ENCODE measurements at places on chromosomes 16 and 17.

DNA sequence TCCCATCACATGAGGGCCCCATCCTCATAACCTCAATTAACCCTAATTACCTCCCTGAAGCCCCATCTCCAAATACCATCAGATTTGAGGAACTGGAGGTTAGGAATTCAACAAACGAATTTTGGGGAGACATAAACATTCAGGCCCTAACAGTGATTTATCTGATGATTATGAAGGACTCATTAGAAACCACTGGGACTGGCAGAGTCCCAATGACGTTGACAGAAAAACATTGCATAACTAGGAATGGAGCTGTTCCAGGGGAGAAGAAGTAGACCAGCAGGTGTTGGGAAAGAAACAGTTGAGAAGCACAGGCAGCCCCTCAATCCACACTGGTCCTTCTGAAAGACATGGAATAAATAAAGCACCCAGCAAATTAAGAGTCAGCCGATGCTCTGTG, 282.0 kb downstream of the MAP2K4 start:
- DNase-seq: no peak

GRCh38 chr16:60061396-60061795, 1327.3 kb upstream of the GOT2 start:
- no peak for DNase-seq

GRCh38 chr17:31740611-31741082, 118.4 kb downstream of the COPRS start:
- peak; percentile 80 for DNase-seq

- no peak for DNase-seq
These were observed 6.7 kb downstream of the HSPB9 start for GRCh38 chr17:42129109-42129837.

DNA sequence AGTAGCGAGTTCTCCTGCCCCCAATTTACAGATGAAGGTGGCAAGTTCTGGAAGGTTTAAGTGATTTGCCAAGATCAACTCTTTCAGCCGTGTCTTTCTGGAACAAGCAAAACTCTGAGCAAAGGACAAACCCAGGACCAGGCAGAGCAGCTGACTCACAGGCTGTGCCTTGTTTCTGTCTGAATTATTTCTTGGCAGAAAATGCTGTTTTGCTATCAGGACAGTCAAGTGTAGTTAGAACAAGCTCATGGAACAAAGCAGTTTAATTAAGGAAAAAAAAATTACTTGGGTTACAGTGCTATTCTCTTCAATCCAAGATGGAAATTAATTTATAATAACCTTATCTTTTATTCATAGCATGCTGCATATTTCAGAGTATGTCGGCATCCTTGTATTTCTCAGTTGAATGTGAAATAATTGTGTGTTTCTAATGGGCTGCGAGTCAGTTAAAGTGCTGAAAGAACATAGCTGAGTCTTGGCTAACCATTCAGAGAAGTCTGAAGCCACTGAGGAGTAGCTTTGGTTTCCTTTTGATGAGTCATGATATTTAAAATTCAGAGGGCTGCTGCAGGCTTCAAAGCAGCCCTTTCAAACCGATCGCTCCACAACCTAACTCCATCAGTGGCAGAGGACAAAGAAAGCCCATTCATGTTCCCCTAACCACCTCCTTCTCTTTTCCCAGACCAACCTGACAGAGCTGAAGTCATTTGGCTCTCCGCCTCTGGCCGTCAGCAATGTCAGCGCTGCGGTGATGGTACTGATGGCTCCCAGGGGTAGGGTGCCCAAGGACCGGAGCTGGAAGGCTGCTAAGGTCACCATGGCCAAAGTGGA, 143.7 kb downstream of the ZNF18 start:
- peak; percentile 13 for DNase-seq

DNA sequence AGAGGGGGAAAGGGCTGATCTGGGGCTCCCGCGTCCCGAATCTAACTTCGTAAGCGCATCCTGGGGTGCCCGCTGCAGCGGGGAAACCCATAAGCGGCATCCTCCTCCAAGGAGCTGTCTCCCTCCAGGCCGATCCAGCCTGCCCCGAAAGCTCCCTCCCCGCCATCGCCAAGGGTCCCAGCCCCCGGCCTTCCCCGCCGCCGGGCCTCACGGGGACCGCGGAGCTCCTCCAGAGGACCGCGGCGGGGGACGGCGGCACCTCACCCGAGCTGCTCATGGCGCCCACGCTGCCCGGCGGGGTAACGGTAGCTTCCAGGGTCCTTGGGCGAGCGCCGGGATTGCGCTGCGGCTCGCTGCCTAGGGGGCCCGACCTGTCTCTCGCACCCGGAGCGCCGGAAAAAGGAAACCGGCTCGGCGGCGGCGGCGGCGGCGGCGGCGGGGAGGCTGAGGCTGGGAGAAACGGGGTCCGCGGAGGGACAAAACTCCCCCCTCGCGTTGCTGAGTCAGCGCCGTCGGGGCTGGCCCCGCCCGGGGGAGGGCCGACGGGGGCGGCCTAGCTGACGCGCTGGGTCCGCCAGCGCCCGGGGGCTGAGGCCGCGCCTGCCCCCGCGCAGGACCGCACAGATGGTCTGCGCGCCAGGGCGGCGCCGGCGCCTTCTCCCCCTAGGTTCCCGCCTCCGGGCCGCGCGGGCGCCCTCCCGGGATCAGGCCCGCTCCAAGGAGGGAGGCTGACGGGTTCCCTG, at the start of gene BLMH:
Gene BLMH (minus strand): TSS at position 402 of the 743 bp plus-strand sequence. CDS start 125 bp downstream, at position 277.
- peak; percentile 59 for DNase-seq

GRCh38 chr17:35046740-35047283, 16.7 kb downstream of the RFFL start:
- peak; percentile 86 for DNase-seq

DNA sequence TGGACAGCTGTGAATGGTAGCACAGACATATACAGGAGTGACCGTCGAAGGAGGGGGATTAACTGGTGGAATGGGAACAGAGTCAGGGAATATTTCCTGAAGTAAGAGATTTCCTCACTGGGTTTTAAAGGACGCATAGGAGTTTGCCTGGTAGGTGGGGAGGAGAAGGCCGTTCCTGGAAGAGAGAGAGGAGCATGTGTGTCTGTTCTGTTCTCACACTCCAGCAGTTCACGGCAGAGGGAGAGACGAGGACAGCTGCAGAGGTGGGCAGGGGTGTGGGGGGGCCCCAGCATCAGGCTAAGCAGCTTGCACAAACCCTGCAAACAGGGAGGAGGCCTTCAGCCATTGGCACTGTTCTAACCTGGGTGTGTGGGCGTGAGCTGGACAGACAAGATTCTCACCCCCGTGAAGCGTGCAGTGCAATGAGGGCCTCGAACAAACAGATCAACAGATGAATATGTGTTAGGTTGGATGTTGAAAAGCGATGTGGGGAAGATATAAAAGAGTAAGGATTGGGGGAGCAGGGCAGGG, 85.3 kb upstream of the GSE1 start:
- no peak for DNase-seq

GRCh38 chr16:85187447-85187846, 75.2 kb upstream of the CIBAR2 start:
- DNase-seq: no peak

Measured in A172 (cell line).